ENCODE measurements at places on chromosomes 2 and 18.

- no peak for DNase-seq
These were observed 4.2 kb downstream of the STAMBP start for GRCh38 chr2:73832930-73833329.

DNA sequence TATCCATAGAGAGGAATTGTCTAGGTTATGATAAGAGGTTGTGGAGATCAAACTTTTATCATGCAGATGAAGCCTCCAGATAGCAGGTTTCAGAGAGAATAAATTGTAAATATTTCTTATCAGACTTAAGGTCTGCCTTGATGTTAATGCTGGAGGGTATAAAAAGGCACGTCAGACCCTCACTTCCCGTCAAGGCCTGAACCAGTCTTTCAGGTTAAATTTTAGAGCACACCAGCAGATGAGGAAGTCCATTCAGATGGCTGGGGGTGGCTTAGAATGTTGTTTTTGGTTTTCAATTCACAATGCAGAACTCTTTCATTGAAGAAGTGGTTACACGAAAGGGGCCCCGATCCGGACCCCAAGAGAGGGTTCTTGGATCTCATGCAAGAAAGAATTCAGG, 144.4 kb upstream of the FBXO11 start:
- no peak for DNase-seq

GRCh38 chr2:9705196-9705595, 74.4 kb upstream of the YWHAQ start:
- no peak for DNase-seq

DNA sequence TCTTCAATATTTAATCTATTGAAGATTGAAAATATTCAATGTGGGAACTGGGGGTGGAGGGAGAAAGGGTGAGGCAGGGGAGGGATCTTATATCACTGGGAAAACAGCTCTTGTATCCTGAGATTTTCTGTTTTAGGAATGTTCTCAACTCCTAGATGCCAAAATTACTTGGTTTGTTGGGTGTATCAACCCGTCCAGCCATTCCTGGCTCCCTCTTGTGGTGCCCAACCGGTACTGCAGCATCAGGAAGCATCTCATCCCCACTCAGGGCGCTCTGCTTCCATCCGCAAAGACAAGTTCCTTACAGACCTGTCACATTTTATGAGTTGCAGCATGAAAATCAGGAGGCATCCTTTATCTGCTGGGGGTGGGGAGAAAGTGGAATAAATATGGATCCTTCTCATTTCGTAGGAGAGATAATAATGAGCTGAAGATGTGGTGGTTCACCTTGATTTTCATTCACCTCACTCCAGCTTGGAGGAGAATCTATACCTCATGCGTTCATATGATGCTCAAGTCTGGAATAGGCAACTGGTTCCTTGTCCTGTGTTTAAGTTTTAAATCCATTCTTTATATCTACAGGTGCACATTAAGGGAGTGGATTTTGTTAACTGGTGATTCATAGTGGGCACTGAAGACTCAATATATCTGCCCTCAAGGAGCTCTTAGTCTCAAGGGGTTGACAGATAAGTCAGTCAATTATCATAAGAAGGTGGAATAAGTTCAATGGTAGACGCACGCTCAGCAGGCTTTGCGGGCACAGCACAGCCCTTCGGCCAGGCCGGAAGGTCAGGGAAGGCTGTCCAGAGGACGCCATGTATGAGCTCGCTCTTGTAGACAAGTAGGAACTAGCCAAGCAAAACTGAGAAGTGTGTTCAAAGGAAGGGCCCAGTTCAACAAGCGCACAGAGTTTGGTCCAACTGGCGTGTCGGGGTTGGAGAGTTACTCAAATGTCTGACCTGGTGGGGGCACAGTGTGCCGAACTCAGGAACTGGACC, 127.3 kb downstream of the RNF144A start:
- DNase-seq, result no peak

DNA sequence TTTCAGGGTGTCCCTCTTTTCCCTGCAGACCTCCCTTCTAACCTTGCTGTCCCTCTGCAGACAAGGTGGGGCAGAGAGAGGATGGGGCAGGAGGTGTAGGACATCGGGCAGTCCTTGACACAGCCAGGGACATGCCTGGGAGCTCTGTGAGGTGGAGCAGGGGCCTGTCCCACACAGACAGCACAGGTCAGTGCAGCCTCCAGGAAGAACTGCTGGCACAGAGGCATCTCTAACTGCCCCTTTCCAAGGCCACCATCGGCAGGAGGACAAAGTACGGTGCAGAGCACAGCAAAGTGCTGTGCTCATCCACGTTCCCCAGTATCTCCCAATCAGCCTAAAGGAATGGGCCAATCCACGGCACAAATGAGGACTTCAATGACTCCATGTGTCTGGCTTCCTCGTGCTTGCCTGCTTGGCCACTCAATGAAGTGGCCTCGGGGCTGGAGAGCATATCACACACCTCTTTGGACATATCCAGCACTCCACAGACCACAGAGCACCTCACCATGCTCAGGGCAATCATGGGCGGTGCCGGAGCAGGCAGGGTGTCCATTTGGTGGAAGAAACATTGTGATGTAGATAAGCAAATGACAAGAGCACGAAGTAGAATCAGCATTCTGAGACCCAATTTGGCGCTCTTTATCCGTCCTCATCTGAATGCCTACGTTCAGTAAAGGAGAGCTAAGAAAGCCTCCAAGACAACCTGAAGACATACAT, 11.9 kb downstream of the CHST10 start:
- no peak for DNase-seq

Measured in amniotic stem cell (primary cell).